ENCODE measurements at places on chromosomes 12 and 14.

GRCh38 chr12:52005903-52006703, 643 bp upstream of the TAMALIN start:
- no peak for DNase-seq

DNA sequence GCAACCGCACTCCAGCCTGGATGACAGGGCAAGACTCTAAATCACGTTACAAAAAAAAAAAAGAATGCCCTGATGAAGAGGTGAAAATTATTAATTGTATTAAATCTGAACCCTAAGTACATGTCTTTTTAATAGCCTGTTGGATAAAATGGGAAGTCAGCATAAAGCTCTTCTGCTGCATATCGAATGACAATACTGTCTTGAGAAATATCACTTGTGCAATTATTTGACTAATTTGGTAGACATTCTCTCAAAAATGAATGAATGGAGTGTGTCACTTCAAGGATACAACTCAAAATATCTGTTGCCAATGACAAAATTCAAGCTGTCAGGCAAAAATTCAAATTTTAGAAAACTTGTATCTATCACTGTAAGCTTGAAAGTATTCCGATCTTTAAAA, 38.9 kb downstream of the DNAI7 start:
- DNase-seq = no peak

GRCh38 chr12:75505706-75506312, 5.6 kb downstream of the KRR1 start:
- DNase-seq = no peak

DNA sequence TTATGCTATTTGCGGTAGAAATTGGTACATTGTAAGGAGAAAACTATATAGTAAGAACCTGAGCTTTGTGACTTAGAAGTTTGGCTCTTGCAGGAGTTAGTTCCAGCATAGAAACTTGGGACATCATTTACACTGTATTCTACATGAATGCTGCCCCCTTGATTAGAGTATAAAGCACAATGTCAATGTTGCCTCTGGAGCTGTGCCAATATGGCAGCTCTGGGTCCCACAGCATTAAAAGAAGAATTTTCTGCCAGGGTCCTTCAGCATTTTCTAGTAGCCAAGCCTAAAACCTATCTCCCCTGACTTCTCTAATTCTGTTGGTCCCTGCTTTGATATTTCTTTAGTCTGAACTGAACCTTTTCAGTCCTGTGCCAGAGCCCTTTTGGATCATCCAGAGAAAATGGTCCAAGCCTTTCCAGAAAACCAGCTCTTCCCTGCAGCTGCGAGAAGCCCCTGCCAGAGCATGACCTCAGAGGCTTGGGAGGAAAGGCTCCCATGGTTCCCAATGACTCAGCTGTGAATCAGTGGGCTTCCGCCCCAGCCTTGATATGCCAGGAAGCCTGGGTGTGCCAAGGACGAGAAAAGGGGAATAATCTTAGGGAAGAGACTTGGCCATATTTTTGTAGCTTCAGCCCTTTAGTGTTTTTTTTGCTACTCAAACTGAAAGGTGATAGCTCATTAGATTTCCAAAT, 43.2 kb downstream of the PLEKHG7 start:
- DNase-seq = no peak

GRCh38 chr12:116591855-116592637, 32.9 kb downstream of the MAP1LC3B2 start:
- DNase-seq = no peak

Data from NCI-H1105 (cell line).